MV-4-11 (cell line): ENCODE measurements at places on chromosomes 1 and 21.

- DNase-seq: no peak
Observed at GRCh38 chr1:222161676-222162075, 386.2 kb downstream of the HHIPL2 start.

GRCh38 chr1:86906419-86906818 lies 7.5 kb downstream of the SELENOF start:
- no peak for DNase-seq

- no peak for DNase-seq
Observed at GRCh38 chr1:94819238-94819944, 766 bp upstream of the SLC44A3 start.

- DNase-seq: no peak
Observed at GRCh38 chr1:3127738-3128137, 58.7 kb downstream of the PRDM16 start.

- DNase-seq: no peak
Observed at GRCh38 chr1:162456323-162456722, 41.3 kb upstream of the UHMK1 start.

DNA sequence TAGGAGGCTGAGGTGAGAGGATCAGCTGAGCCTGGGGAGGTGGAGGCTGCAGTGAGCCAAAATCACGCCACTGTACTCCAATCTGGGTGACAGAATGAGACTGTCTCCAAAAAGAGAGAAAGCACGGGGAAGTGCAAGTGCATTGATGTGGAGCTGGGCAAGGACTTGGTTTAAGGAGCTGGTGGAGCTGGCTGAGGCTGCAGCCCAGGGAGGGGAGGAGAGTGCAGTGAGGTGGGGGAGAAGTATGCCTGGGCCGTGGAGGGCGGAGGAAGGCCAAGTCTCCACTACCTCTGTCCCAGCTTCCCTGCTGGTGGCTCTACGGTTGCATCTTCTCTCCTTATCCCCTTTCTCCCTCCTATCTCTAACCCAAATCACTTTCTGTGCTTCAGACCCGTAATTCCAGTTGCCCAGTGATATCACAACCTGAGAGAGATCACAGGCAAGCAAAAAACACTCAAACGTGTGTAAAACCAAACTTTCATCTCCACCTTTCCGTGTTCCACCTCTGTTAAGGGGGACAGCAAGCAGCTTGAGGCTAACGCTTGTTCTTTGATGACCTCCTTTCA lies 11.1 kb downstream of the TOR3A start:
- no peak for DNase-seq

GRCh38 chr1:33692206-33693188 lies 171.4 kb upstream of the HMGB4 start:
- peak; percentile 95 for DNase-seq
